Ecto neural progenitor cell (in vitro differentiated cells): ENCODE measurements at places on chromosomes 7 and 10.

GRCh38 chr7:33809228-33809627 lies 96.1 kb upstream of the BMPER start:
- no peak for DNase-seq

DNA sequence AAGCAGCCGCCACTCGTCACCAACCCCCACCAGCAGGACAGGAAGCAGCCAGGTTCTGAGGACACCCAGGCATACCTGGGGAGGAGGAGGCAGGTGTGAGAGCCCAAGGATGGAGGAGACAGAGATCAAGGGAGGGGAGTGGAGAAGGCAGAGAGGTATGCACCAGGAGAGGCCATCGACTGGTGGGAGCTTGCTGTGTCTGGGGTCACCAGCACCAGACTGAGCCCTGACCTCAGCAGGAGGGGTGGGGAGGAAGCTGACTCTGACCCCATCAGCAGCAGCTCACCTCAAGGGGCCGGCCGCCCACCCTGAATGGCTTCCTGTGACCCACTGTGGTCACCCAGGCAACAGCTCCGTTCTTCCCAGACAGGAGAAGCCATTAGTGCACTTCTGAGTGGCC lies 7.8 kb downstream of the VIPR2 start:
- DNase-seq: peak; percentile 37

GRCh38 chr7:143735962-143736361 lies 21.5 kb downstream of the CTAGE6 start:
- DNase-seq: no peak

DNA sequence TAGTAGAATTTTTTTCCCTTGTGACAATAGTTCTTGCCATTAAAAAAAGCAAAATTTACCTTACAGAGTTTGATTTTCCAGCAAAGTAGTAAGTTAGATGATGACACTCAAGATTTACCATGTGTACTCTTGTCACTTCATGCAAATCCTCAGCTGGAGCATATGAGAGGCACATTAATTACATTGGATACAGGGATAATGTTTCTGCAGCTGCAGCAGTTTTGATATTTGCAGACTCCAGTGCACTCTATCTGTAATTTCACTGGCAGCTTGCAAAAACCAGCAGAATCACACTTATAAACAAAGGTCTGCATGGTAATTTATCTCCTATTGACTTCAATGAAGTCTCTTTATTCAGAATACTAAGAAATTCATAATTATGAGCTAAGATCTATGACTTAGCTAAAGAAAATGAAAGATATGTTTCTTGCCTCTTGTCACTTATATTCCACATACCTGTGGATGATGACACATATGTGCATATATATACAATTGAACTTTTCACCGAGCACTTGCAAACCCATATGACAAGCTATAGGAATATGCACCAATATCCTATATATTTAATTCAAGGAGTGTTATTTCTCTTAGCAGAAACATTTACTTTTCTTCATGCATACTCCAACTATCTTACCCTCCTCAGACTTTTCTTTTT lies 530.6 kb downstream of the PHTF2 start:
- no peak for DNase-seq

DNA sequence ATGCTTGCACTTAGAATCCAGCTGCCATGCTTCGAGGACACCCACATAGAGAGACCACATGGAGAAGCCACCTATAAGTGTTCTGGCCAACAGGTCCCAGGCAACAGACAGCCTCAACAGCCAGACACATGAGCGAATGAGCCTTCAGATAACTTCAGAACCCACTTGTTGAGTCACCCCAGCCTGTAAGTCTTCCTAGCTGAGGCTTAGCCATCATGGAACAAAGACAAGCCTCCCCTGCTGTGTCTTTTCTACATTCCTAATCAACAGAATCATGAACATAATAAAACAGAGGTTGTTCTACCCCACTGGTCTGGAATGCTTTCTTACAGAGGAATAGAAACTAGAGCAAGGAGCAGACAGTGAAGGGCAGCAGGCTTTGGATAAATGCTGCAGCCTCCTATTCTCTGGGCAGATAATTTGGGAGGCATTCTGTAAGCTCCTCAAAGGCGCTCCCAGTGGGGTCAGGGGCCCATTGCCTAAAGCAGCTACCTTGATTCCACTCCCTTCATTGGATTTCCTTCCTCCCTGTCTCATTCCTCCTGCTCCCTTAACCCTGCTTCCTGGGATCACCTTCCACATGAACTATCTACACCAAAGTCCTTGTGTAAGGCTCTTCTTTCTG lies 4.6 kb downstream of the TLL2 start:
- no peak for DNase-seq

GRCh38 chr10:3780021-3780770 lies 4.8 kb downstream of the KLF6 start:
- DNase-seq: no peak

DNA sequence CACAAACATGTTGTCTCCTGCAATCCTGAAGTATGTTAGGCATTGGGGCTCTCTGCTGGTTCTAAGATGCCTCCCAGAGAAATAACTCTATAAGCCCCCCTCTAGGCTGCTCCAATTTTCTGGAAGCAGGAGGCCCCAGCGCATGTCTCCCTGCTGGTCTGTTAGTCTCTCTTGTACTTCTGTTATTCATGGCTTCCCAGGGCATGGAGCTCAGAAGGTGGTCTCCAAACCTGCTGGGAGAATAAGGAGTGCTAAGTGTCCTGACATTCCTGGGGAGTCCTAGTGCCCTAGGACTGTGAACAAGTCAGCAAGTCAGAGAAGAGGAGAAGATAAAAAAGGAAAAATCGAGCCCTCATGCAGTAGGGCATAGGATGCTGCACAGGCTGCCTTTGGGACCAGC lies 70.5 kb upstream of the EFCAB10 start:
- no peak for DNase-seq

- no peak for DNase-seq
These were observed 139.3 kb upstream of the KLF6 start for GRCh38 chr10:3924344-3924743.

- DNase-seq: no peak
These were observed 203.0 kb downstream of the STK31 start for GRCh38 chr7:23913016-23913415.

- no peak for DNase-seq
These were observed 25.3 kb upstream of the GIMAP6 start for GRCh38 chr7:150657526-150657925.

- DNase-seq: peak; percentile 18
These were observed 123.5 kb downstream of the SMURF1 start for GRCh38 chr7:99020413-99020715.

DNA sequence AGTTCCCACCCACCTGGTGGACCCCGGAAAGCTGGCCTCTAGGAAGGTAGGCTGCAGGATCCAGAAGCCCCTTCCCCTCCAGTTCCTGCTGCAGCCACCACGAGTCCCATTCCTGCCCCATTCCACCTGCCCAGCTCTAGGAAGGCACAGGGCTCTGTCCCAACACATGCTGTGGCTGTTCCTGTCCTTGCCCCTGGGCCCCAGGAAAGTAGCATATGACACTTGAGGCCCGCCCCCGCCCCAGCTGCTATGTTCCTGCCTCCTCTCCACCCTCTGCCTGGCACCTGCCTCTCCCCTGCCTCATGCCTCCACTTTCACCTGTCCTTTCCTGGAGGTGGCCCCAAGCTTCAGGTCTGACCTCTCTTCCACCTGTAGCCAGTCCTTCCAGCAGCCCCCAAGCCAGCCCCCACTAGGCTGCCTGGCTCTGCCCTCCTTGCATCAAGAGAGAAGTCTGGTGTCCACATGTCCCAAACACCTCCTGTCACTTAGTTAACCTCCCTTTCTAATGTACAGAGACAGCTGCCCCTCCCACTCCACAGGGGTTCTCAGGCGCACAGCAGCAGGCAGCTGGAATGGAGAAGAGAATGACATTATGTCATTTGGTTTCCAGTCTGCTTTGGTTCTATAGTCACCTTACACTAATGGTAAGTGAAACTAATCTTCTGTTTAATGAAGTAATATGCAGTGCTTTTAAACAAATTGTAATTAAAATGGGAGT lies 22.7 kb downstream of the YKT6 start:
- no peak for DNase-seq

GRCh38 chr7:120867932-120868331 lies 10.0 kb upstream of the TSPAN12 start:
- DNase-seq: no peak

DNA sequence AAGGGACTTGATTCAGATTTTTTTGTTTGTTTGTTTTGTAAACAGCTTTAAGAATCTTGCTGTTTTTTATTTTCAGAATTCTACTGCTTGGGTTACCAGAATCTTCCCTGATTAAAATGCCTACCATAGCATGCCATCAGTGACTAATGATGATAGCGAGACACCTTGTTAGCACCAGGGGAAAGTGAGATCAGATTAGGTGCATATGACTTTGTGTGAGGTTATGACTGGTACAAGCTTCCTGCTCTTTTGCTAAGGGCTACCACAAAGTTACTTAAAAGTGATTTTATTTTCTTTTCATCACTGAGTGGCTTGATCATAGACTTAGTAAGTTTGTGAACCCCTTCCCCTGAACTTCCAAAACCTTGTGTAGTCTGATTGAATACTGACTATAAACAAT lies 93.5 kb downstream of the SND1 start:
- DNase-seq: no peak

GRCh38 chr7:156460858-156461627 lies 179.5 kb upstream of the RNF32 start:
- DNase-seq: no peak

- no peak for DNase-seq
These were observed 85.5 kb upstream of the PDE1C start for GRCh38 chr7:32155712-32156111.

GRCh38 chr10:120012131-120012400 lies 119.5 kb downstream of the SEC23IP start:
- no peak for DNase-seq
